ENCODE measurements at places on chromosomes 5 and 9.

GRCh38 chr5:174384509-174384947 lies 339.0 kb downstream of the NSG2 start:
- no peak for DNase-seq

- no peak for DNase-seq
Observed at GRCh38 chr9:77020413-77021290, 1.2 kb downstream of the FOXB2 start.

GRCh38 chr5:19462019-19462418 lies 526.0 kb downstream of the CDH18 start:
- DNase-seq = no peak

DNA sequence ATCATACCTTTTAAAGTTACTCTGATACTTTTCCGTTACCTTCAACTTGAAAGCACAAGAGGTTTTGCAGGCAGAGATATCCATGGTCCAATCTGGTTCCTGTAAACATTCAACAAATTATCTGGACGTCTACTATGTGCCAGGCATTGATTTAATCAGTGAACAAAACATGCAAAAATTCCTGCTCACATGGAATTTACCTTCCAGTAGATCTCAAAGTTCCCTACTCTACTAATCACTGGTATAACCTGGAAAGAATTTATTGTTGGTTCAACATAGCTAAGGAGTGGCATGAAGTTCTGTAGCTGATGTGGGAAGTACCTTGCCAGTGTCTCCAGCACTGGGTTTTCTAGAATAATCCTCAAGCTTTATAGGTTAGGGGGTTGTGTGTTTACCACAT lies 9.8 kb downstream of the OCLN start:
- no peak for DNase-seq

DNA sequence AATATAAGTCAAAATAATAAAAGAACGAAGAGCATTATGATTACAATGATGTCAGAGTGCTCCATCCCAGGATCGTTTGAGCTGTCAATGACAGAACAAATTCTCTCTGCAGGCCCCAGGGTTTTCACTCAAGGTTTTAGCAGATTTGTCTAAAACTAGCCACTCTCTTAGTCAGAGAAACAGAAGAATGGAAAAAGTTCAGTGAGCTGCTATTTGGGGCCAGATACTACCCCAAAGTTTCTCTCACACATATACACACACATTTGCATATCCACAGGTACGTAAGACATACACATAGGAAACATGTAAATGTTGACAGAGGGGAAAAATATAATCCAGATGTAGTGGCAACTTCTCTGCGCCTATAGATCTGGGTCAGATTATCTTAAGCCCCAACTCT lies 76.3 kb upstream of the SEMA6A start:
- no peak for DNase-seq

- peak; percentile 29 for DNase-seq
Observed at GRCh38 chr5:174307656-174308271, 262.3 kb downstream of the NSG2 start.

GRCh38 chr9:134048582-134048968 lies 19.3 kb downstream of the BRD3 start:
- DNase-seq = no peak

GRCh38 chr9:128192601-128193371 lies 1.4 kb upstream of the CIZ1 start:
- DNase-seq = peak; percentile 82

GRCh38 chr5:54360089-54360488 lies 49.7 kb upstream of the ARL15 start:
- no peak for DNase-seq

DNA sequence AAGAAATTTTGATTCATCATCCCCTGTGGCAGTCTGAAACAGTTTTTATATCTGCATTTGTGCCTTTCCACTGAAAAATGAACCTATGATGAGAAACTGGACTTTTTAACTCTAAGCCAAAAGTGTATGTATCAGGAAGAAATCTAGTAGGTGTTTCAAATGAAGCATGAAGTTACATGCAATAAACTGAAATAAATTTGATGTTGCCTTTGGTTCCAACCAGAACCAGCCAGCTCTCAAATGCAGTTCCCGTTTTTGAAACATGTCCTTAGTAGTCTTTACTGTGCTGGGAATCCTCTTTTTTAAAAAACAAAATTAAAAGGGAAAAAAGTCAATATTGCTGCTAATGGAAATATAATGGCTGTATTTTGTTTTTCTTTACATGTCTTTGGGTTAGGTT lies 43.9 kb downstream of the HACD4 start:
- DNase-seq = no peak

GRCh38 chr5:132267166-132267739 lies 9.8 kb downstream of the PDLIM4 start:
- DNase-seq = peak; percentile 23

GRCh38 chr5:73044546-73044945 lies 75.8 kb upstream of the TMEM171 start:
- DNase-seq = no peak

DNA sequence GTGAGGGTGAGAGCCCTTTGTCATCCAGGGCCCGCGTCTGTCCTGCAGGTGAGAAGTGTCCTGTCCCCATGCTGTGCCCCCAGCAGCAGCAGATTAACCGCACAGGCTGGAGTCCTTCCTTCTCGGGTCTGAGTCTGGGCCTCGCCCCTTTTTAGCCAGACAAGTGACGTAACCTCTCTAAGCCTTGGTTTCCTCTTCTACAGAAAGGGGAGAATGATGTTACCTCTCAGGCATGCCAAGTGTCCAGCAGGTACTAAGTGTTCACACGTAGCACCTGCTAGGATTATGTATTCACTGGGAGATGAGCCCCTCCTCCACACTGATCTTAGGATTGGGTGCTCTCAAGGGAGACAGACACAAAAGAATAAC lies 6.9 kb downstream of the NEURL1B start:
- DNase-seq = no peak

DNA sequence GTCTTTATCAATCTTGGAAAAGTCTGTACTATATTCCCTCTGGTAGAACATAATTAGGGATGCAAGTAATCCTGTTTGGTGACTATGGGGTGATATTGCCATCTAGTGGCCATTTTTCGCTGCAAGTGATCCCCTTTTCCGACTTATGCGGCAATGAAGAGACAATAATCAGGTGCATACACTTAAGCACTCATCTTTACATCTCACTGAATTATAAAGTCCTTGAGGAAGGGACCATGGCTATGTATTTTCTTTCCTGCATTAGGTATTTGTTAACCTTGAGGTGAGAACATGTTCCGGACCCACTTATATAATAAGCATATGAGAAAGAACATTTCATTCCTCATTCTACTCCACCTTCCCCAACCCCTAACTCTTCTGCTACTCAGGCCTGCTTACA lies 19.6 kb upstream of the LIX1 start:
- no peak for DNase-seq

DNA sequence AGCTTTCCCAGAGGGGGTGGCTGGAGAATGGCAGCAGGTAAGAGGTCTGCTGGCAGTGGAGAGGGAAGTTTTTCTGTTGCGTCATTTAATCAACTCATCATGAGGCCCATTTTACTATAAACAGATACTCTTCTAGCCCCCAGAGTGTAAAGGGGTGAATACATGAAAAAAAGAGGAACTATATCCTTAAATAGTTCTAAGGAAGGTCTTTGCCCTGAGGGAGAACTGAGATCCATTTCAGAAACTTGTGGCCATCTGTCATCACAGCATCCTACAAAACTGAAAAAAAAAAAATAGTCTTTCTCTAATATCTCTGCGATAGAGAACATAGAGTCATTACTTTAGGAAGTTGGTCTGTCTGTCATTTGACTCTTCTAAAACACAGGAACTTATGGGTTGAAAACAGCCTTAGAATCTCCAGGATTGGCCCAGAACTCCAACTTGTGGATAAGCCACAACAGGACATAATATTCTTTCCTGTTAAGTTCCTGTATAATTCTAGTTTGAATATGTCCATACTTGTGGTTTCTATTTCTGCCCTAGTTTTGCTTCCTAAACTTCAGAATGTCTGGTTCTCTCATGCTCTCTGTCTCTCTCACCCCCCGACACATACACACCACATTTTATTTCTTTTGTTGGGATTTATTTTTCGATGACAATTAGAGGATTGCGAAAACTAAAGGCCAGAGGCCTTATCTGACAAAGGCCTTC lies 238.5 kb upstream of the PIK3R1 start:
- no peak for DNase-seq

DNA sequence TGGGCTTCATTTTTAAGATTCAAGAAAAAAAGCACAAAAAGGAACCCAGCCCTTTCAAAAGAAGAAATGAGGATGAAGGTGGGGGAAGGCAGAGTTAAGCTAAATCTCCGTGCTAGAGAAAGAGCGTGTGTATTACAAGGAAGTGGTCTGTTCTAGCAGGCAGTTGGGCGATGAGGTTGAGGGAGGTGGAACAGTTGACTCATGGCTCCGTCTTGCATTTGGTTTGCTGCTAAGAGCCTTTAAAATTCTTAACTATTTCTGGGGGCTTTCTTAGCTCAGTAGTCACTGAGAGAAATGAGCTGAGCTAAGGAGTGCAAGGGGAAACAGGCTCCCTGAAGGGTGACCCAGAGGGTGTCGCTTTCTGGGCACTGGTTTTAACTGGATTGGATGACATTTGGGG lies 117.4 kb downstream of the GCNT1 start:
- DNase-seq = no peak

DNA sequence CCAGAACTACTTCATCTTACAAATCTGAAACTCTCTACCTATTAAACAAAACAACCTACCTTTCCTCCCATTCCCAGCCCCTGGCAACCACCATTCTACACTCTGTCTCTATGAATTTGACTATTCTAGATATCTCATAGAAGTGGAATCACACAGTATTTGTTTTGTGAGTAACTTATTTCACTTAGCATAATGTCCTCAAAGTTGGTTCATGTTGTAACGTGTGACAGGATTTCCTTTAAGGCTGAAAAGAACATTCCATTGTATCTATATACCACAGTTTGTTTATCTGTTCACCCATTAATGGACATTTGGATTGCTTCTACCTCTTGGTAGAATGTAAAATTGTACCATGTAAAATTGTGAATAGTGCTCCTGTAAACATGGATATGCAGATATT lies 70.1 kb upstream of the NXNL2 start:
- no peak for DNase-seq

DNA sequence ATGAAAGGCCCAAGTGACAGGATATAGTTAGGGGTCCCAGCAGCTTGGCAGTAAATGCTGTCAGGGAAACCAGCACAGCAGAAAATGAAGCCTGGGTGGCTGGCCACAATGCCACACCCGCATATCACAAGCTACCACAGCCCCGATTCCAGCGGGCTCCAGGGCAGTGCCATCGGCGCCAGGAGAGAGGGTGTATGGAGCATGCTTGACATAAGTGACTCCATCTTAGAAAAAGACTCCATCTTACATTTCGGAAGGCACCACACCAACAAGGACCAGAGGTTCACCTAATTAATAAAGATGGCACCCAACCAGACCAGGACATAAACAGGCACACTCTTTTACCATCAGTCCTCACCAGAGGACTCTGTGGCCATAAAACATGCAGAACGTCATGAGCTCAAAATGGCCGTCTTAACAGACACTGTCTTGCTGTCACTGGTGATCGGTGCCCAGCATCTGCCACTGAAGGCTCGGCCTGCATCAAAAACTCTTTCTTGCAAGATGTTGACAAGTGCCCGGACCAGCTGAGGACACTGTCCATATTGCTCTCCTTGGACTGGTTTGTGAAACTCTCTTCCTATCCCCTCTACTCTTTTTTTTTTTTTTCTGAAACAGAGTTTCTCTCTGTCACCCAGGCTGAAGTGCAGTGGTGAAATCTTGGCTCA lies 67.4 kb upstream of the SPIN1 start:
- no peak for DNase-seq

DNA sequence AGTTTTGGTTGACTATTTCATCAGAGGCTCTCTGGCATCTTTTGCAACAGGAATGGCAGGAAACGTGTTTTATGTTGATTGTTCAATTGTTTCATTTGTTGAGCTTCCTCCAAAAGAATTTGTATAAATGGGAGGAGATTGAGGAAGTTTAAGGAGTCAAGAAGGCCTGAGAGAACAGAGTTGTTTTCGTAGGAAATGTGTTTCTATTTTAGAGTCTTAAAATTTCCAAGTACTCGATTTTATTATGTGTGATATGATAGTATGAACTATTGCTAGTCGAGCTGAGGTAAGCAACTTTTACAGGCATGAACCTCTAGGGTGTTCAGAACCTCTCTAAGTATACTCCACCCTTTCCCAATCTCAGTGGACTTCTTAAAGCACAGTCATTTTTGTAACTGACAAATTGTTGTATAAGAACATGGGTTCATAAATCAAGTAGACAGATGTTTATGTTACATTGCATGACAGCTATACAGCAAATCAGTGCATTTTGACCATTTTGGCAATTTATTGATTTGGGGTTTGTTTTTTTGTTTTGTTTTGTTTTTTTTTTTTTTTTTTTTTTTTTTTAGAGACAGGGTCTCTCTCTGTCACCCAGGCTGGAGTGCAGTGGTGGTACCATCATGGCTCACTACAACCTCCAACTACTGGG lies 47.4 kb downstream of the POLK start:
- DNase-seq = no peak

GRCh38 chr9:14417237-14417636 lies 103.3 kb upstream of the NFIB start:
- no peak for DNase-seq

DNA sequence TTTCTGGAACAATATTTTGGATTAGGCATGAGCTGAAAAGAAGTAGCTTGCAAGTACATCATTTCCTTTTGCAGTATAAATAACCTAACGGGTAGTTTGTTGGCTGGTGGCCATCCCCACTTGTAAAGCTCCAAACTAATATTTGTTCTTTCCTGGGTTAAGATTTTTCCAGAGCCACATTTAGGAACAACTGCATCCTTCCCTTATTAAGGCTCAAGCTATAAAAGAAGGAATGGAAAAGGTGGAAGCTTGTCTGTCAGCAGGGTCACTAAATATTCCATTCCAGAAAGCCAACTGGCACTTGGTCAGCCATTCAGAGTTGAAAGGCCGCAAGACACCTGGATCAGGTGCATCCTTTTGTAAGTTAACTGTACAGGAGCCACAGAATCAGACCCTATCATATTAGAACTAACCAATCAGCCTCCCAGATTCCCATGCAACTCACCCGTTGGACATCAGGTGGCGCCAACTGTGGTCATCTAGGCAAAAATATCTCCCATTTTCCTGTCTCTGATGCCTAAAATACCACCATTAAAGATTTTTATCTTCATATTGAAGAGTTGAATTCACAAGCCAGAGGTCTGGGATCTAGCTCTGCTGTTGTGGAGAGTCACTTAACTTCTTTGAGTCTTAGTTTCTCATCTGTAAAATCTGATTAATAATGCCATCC lies 82.9 kb downstream of the PTCD2 start:
- no peak for DNase-seq

DNA sequence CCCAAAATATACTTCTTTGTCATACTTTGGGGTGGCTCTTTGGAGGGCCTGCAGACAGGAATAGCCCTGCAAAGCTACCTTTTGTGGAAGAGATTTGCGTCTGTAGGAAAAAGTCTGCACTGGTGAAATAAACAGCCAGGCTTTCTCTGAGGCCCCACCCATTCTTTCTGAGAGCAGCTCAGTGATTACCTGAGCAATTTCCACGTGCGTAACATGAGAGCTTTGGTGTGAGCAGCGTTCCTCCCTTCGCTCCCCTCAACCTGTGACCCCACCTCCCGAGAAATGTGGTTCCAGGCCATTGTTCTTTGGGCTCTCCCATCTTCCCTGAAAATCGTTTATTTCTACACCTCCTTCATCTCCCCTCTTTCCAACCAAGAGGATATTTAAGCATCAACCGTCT lies 23.8 kb upstream of the FBP1 start:
- DNase-seq = no peak

Data from left lobe of liver (tissue), 2 donors.